ENCODE measurements at places on chromosomes 5 and 9.

DNA sequence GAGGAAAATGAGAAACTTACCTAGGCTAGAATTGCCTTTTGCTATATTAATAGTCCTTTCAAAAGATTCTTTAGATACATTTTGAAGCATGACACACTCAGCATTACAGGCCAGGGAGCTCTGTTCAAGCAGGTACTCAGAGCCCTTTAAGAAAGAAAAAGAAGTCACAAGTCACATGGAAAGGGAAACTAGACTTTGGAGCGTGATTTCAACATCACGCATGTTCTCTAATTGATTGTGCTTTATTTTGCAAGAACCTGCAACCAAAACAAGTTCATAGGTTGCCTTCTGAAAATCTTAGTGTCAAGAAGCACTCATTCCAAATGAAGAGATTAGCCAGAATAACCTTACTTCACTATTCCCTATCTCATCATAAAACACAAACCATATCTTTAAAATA is 103.8 kb downstream of the MPDZ start:
- no peak for DNase-seq

- no peak for DNase-seq
These were observed 20.5 kb upstream of the ZFR start for GRCh38 chr5:32465076-32465475.

- no peak for DNase-seq
These were observed 443.6 kb downstream of the ELAVL2 start for GRCh38 chr9:23382418-23382817.

- DNase-seq: no peak
These were observed 37.0 kb upstream of the CRB2 start for GRCh38 chr9:123318961-123319421.

- no peak for DNase-seq
These were observed 54.0 kb downstream of the PCA3 start for GRCh38 chr9:76818271-76818670.

GRCh38 chr5:139186261-139186660 is 11.9 kb downstream of the SIL1 start:
- DNase-seq: no peak

DNA sequence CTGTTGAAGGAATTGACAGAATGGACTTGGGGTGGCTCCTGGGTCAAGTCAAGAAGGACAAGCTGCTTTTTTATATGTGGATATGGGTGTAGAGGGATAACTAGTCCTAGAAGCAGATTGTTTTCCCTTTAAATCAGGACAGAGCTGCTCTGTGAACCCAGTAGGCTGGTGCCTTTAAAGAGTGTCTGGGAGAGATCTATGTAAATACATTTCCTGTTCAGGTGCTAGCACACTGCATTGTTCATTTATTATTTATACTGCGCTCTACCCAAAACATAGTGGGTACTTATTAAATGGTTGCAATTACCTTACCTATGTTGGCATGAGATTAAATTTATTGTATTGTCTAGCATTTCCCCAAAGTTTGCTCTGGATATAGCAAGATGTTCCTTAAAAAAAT is 86.6 kb upstream of the EQTN start:
- DNase-seq: no peak

GRCh38 chr5:158922263-158922592 is 177.5 kb downstream of the EBF1 start:
- DNase-seq: no peak

GRCh38 chr9:72306761-72307160 is 58.2 kb downstream of the ZFAND5 start:
- no peak for DNase-seq

DNA sequence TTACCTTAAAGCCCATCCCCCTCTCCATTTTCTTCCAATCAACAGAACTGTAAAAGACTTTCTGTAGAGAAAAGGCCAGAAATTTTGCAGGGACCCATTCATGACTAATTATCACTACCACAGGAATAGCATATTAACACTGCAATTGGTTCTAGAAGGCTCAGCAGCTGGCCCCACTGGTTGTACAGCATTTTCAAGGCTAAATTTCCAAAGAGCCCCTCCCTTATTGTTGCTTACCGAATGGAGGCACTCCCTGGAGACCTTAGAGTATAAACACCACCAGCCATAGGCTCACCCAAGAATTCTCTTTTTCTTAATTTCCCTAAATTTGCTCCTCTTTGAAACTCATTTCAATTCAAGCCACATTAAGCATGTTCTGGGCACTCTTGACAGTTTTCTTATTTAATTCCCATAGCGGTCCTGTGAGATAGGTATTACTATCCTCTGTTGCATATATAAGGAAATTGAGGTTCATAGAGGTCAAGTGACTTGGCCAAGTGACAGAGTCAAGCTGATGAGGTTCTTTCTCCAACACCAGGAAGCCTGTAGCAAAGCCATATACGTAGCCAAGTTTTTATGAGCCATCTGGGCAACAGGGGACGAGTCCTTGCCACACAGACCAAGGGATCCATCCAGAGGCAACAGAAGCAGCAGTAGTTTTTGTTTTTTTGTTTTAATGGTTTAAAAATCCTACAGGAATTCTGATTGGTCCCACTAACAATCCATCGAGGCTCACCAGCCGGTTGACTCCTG is 83.9 kb upstream of the NR5A1 start:
- no peak for DNase-seq

DNA sequence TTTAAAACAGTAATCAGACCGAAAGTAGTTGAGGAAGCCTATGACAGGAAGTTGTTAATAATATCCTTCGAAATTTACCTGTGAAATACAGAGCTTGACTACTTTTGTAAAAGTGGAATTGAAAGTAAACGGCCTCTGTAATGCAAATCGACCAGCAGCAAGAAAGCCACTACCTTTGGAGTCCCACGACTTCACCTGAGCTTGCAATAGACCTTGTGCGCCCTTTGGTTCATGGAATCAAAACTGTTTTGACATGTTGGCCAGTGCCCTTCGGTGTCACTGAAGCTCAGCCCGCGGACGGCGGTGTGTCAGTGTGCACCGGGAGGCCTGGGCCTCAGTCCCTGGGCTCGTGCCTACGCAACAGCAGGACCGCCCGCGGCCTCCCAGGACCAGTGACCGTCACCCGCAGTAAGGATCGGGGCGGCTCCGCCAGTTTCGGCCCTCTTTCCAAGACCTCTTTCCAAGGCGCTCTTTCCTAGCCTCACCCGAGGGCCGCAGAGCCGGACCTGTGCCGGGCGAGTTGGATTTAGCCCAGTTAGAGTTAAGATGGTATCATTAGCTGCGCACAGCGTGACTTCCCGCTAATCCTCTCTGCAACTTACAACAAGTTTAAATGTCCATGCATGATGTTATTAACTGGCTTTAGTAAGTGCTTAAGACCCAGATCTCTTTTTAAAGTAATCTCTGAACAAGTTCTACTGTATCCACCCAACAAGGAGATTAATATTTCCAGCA is 223.3 kb downstream of the MEF2C start:
- no peak for DNase-seq

DNA sequence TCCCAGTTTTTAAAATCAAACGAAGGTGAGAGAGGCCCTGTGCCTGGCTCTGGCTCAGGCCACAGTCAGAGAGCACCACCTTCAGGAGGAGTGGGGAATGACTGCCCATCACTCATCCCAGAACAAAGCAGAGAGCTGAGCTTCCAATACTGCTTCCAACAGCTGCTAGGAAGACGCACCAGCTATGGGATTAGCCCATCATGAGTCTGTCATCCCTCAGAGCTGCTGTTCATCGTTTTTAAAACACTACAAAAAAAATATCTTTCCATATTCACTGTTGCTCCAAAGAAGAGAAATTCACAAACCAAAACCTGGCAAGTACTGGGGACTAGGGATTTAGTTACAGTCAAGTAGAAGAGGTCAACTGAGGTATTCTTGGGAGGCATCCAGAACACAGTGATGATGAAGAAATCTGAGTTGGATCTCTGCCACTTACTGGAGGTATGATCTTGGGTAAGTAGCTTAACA is 102.4 kb downstream of the CDK5RAP2 start:
- DNase-seq: no peak

- DNase-seq: no peak
These were observed 4.0 kb upstream of the CLPTM1L start for GRCh38 chr5:1348986-1349245.

GRCh38 chr5:22044229-22044628 is 808.9 kb downstream of the CDH12 start:
- DNase-seq: no peak

DNA sequence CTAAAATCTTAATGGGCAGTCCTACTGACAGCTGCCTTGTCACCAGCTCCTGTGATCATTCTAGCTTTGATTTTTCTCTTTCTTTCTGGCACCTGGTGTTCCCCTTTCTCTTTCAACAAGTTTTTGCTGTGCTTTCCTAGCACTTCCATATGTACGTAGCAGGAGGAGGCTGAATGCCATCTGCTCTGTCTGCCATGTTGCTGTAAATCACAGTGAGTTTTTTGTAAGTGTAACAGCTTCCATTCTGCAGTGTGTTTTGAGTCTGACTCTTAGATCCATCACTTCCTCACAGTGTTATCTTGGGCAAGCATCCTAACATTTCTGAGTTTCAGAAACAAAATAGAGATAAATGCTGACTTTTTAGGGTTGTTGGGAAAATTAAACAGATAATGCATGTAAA is 247.9 kb downstream of the DOCK8 start:
- no peak for DNase-seq

DNA sequence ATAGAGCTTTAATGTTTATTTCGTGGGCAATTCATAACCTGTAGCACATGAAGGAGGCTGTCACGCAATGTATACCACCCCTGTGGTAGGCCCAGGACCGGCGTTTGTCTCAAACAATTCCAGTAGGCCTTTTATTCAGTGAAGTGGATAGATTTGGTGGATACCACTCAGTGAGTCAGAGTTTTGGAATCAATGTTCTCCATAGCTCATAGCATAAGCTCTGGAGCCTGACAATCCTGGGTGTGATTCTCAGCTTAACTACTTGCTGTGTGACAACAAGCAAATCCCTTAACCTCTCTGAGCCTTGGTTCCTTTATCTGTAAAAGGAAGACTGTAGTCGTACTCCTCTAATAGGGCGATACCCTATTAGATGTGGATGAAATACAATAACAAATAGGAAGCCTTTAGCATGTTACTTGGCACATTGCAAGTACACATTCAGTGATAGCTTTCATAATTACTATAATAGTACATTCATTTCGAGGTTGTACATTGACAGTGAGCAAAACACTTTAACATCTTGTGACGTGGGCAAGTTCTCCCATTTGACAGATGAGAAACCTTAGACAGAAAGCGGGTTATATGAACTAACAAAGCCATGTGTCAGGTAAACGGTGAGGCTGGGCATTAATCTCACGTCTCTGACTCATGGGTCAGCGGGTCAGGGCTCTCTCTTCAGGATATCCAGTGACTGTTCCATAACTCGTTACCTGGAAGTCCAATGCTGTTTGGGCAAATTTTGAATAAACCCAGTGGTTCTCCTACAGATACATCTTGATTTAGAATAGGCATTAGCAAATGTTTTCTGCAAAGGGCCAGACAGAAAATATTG is 130.8 kb downstream of the C9orf152 start:
- no peak for DNase-seq

- peak; percentile 4 for DNase-seq
These were observed 153.2 kb upstream of the C9orf72 start for GRCh38 chr9:27726244-27727081.

GRCh38 chr5:103498800-103499551 is 63.6 kb downstream of the NUDT12 start:
- no peak for DNase-seq

GRCh38 chr5:43367909-43368669 is 44.1 kb downstream of the CCL28 start:
- DNase-seq: no peak

DNA sequence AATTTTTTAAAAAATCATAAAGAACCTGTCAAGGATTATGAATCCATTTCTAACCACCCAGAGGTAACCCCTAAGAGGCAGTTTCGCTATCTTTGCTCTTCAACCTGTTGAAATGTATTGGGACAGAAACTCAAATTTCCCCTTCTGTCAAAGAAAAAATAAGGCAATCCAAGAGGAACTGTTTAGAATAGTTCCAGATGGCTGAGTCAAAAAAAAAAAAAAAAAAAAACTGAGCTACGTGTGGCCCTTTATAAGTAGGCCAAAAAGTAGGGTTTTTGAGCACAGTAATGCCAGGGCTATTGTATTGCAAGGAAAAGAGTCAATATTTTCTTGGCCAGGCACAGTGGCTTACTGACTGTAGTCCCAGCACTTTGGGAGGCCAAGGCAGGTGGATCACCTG is 94.9 kb downstream of the RAD23B start:
- no peak for DNase-seq

- DNase-seq: no peak
These were observed 44.7 kb downstream of the RGS3 start for GRCh38 chr9:113508111-113508749.

GRCh38 chr5:107676702-107677101 is 6.0 kb upstream of the EFNA5 start:
- no peak for DNase-seq

DNA sequence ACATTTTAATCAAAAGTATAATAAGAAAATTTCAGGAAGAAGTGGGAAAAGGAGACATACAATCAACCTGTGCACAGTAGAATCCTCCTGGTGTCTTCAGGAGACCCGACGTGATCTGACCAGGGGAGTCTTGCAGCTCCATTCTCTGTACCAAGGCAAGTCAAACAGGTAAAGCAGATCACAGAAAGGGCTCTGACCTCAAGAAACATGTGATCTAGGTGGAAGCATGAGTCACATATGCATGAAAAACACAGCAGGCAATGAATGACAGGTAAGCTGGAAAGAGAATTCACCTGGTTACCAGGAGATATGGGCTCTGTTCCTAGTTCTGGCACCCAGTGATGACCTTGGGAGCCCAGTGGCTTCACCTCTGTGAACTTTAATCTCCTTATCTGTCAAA is 19.4 kb upstream of the FABP6 start:
- DNase-seq: no peak

GRCh38 chr5:16538006-16538405 is 72.4 kb upstream of the ZNF622 start:
- no peak for DNase-seq

DNA sequence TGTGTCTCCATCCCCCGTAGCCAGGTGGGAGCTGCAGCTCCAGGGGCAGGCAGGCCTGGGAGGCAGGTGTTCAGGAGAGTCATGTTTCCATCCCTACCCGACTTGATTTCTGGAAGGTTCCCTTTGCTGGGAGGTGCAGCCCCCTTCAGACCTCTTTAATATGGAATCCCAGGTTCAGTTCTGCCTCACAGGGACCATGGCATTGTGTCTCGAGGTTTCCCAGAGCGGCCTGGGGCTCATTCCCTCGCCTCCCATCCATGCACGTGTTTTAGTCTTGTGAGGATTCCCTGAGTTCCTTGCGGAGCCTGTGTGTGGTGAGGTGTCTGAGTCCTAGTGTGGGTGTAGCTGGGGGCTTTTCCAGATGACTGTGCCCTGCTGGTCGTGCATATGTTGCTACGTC is 16.5 kb upstream of the AHRR start:
- no peak for DNase-seq

- no peak for DNase-seq
These were observed 238.4 kb downstream of the GOLPH3 start for GRCh38 chr5:31935496-31936369.

- DNase-seq: peak; percentile 36
These were observed 307.6 kb downstream of the CWC27 start for GRCh38 chr5:65076251-65076869.

GRCh38 chr5:52132053-52132452 is 655.7 kb upstream of the ITGA1 start:
- DNase-seq: no peak

GRCh38 chr5:173826086-173826427 is 62.1 kb upstream of the CPEB4 start:
- DNase-seq: no peak

GRCh38 chr5:150397782-150398721 is 14.7 kb downstream of the CD74 start:
- DNase-seq: no peak

All from stimulated activated CD8-positive, alpha-beta memory T cell treated with anti-CD3 and anti-CD28 coated beads, Interleukin-4, amount 100 ng/mL, for 24 hours (primary cell).